ENCODE measurements at places on chromosomes 2 and 18.

GRCh38 chr2:84492571-84492970 lies 23.7 kb upstream of the DNAH6 start:
- no peak overlapping the region for H3K4me3 ChIP-seq
- no peak overlapping the region for H3K27ac ChIP-seq
- no peaks in the 10 kb centered on the region for H3K27me3 ChIP-seq
- H3K36me3 ChIP-seq: no peaks in the 10 kb centered on the region

- DNase-seq: no peak
- no peaks in the 10 kb centered on the region for H3K27me3 ChIP-seq
- H3K4me3 ChIP-seq: no peak overlapping the region
- H3K27ac ChIP-seq: no peak overlapping the region
Observed at GRCh38 chr2:216615298-216616082, 17.7 kb upstream of the IGFBP2 start.

DNA sequence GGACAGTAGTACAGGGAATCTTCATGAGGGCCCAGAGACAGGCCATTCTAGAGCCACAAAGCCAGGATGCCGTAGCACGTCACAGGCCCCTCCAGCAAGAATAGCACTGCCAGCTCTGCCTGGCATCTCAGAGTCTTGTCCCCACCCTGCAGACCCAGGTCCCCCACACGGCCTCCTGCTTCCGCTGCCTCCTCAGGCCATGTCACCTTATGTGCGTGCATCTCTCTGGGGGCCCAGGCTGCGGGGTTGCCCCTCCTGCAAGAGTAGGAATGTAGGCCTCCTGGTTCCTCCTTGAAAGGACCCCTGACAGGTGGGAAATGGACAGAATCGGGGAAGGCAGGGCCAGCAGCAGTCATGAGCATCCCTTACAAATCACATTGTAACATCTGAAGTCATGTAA lies 49.8 kb downstream of the ADI1 start:
- no peaks in the 10 kb centered on the region for H3K27me3 ChIP-seq
- no peak overlapping the region for H3K4me3 ChIP-seq
- peaks cover 31% of the 10 kb centered on the region for H3K4me1 ChIP-seq
- peak overlapping the region; percentile 77 for H3K27ac ChIP-seq
- DNase-seq: no peak
- H3K36me3 ChIP-seq: peaks cover 25% of the 10 kb centered on the region

- no peaks in the 10 kb centered on the region for H3K4me1 ChIP-seq
- H3K27ac ChIP-seq: no peak overlapping the region
- DNase-seq: no peak
- no peak overlapping the region for H3K4me3 ChIP-seq
- no peaks in the 10 kb centered on the region for H3K27me3 ChIP-seq
- no peaks in the 10 kb centered on the region for H3K36me3 ChIP-seq
Observed at GRCh38 chr2:152319822-152320570, 15.0 kb upstream of the FMNL2 start.

- H3K27ac ChIP-seq: no peak overlapping the region
- no peak overlapping the region for H3K4me3 ChIP-seq
- H3K4me1 ChIP-seq: peaks cover under 1% of the 10 kb centered on the region
Observed at GRCh38 chr18:31149351-31149750, 13.3 kb downstream of the DSC1 start.

GRCh38 chr2:29053223-29053622 lies 21.1 kb downstream of the PCARE start:
- no peaks in the 10 kb centered on the region for H3K36me3 ChIP-seq
- no peak overlapping the region for H3K4me3 ChIP-seq
- H3K27ac ChIP-seq: no peak overlapping the region
- H3K27me3 ChIP-seq: no peaks in the 10 kb centered on the region
- H3K4me1 ChIP-seq: peaks cover 10% of the 10 kb centered on the region

DNA sequence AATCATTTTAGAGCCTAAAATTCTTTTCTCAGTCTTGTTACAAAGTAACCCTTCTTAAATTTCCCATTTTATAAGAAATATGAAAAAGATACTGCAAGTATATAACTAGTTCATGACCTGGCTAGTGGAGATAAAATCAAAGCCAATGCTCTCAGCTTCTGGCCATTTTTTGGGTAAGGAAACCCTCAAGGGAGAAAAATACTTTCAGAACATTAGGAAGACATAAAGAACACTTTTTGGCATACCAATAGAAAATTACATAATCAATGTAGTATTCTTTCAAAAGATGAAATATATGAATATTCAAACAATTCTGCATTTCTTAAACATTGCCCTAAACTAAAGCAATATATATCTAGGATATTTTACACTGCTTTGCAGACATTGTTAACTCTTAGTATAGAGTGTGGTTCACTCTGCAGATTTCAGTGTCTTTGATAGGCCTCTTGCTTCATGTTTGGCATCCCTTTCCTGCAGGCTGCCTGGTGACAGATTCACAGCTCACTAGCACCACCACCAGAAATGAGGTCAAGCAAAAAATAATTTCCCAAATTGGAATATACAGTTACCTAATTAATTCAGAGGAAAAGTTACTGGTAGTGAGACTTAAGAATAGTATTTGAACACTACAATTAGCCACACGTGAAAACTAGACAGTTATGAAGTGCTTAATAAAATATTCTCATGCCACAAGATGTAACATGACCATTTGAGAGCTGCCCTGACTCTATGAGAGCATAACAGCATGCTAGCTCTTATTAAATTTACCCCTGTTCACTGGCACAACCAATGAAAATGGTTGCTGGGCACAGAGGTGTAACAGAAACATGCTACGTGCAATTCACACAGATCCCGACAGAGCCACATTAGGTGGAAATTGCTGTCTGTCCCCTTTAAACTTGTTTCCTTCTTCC lies 36.0 kb downstream of the PAIP2B start:
- no peaks in the 10 kb centered on the region for H3K27me3 ChIP-seq
- H3K27ac ChIP-seq: no peak overlapping the region
- no peak for DNase-seq
- H3K4me1 ChIP-seq: no peaks in the 10 kb centered on the region
- no peak overlapping the region for H3K4me3 ChIP-seq

DNA sequence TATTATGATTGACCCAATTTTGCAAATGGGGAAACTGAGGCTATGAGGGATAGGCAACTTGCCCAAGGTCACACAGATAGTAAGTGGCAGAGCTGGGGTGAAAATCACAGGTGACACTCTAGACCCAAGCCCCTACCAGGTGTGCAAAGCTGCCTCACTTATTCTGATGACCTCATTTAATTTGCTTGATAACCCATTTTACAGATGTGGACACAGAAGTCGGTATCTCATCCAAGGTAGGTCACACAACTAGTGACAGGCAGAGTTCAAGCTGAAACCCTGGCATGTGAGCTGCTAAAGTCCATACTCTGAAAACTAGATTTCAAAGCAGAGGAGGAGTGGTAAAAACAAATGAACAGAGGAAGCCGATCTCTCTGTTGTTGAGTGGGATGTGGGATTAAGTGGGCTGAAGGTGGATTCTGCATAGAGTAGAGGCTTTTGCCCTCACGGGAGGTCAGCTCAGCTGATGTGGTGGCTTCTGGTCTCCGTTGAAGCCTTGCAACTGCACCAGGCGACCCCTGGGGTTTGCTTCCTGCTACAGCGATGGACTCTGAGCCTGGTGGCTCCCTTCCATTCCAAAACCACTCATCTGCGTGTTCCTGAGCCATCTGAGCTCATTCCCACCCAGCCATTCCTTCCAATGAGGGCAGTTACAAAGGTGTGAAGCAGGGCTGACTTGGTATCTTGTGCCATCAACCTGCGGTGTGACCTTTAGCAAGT lies 164.3 kb upstream of the FHL2 start:
- no peaks in the 10 kb centered on the region for H3K27me3 ChIP-seq
- H3K4me1 ChIP-seq: no peaks in the 10 kb centered on the region
- H3K4me3 ChIP-seq: no peak overlapping the region
- H3K27ac ChIP-seq: no peak overlapping the region

- H3K36me3 ChIP-seq: no peaks in the 10 kb centered on the region
- H3K27me3 ChIP-seq: no peaks in the 10 kb centered on the region
- peaks cover 3% of the 10 kb centered on the region for H3K4me1 ChIP-seq
Observed at GRCh38 chr18:59065684-59066083, 74.0 kb upstream of the SEC11C start.

DNA sequence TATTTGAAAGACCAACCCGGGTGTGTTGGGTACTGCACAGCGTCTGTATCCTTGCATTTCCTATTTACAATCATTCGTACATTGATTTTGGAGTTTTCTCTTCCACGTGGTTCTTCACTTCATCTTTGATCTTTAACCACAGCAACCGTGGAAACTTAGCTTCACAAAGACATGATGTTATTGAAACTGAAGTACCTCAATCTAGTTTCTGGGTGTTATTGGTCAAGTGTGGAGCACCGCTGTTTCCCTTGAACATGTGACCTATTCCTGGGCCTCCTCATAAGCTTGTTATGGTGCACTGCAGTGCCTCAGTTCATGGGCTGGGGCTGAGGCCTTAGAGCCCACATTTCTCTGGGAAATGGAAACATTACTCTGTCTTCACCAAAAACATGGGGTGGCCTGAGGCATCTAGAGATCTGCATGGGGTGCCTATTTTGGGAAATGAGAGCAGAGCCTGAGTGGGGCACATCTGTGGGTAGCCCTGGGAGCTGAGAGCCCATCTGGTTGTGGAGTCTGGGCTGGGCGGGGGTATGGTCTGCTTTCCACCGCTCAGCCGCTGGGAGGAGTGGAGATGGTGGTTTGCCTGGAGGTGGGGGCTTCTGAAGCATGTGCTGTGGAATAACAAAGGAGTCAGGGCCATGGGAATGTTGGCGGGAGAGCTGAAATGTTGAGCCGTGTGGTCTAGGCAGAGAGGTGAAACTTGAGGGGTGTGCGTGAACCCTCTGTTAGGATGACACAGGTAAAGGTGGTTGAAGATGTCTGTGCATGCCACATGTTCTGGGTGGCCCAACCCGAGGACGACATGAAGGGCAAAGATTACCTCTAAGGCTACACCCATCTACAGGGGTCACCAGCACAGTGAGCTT lies 37.4 kb downstream of the ZNF236 start:
- no peak overlapping the region for H3K27ac ChIP-seq
- peaks cover 23% of the 10 kb centered on the region for H3K36me3 ChIP-seq
- H3K27me3 ChIP-seq: no peaks in the 10 kb centered on the region
- no peaks in the 10 kb centered on the region for H3K4me1 ChIP-seq
- no peak overlapping the region for H3K4me3 ChIP-seq

DNA sequence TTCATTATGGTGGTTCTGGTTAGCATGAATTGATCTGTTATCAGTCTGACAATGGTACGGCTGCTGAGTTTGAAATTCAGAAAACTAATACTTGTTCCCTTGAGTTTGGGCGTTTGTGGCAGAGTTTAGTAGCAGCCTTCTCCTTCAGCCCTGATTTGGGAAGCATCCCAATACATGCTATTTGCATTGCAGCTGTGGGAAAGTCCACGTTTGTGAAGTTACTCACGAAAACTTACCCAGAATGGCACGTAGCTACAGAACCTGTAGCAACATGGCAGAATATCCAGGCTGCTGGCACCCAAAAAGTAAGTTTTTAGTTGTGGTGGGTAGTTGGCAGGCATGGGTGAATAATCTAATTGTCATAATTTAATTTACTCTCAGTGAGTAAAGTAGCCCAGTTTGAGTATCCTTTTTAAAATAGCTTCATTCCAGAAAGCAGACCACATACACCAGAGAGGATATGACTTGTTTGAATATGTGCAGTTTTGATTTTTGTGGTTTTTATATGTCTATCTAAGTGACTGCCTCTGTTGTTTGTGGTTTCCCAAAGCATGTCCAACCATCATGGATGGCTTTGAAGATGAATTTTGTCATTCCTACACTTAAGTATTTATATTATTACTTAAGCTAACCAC lies 12.2 kb downstream of the DGUOK start:
- no peaks in the 10 kb centered on the region for H3K27me3 ChIP-seq
- peaks cover 22% of the 10 kb centered on the region for H3K4me1 ChIP-seq
- H3K4me3 ChIP-seq: no peak overlapping the region
- H3K27ac ChIP-seq: peak overlapping the region; percentile 63
- peaks cover 55% of the 10 kb centered on the region for H3K36me3 ChIP-seq

GRCh38 chr2:25230198-25230947 lies 62.0 kb upstream of the POMC start:
- no peak for DNase-seq
- no peaks in the 10 kb centered on the region for H3K27me3 ChIP-seq
- no peak overlapping the region for H3K27ac ChIP-seq
- H3K4me1 ChIP-seq: no peaks in the 10 kb centered on the region
- no peaks in the 10 kb centered on the region for H3K36me3 ChIP-seq

DNA sequence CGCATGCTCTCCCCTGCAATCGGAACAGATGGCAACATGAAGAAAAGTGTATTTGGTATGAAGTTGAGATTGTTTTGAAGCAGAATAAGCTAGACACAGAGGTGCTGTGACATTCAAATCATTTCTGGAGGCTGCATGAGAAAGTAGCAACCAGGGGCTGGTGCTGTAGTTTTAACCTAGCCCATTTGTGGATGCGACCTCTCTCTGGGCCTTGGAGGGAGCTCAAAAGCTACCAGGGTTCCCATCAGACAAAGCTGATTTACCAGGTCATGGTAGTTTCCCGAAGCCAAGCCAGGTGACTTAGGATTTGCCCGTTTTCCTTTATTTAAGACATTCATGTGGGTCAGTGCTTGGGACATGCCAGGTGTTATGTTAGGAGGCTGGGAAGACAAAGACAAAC lies 77.5 kb downstream of the CIB4 start:
- peaks cover 47% of the 10 kb centered on the region for H3K27me3 ChIP-seq
- no peaks in the 10 kb centered on the region for H3K4me1 ChIP-seq
- no peak overlapping the region for H3K27ac ChIP-seq
- no peak overlapping the region for H3K4me3 ChIP-seq
- H3K36me3 ChIP-seq: no peaks in the 10 kb centered on the region

DNA sequence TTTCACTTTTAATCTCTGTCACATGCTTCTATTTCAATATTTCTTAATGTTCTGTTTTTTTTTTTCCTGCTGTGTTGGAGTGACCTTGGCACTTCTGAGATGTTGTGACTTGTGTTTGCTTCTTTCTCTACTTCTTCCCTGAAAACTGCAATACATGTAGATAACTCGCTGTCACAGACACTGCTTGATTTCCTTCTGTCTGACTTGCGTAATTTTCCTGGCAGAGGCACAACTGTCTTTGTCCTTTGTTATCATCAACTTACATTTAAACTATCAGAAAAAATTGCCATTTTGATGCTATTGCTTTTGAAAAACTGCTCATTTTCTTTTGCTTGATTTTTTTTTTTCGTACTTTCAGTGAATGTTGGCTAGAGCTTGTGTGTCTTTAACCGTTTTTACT lies 69.0 kb downstream of the BABAM2 start:
- H3K4me3 ChIP-seq: no peak overlapping the region
- DNase-seq: no peak

- H3K27ac ChIP-seq: no peak overlapping the region
- peaks cover 5% of the 10 kb centered on the region for H3K4me1 ChIP-seq
- no peaks in the 10 kb centered on the region for H3K36me3 ChIP-seq
- DNase-seq: peak; percentile 58
- H3K27me3 ChIP-seq: no peaks in the 10 kb centered on the region
Observed at GRCh38 chr2:241775223-241776177, 1.1 kb upstream of the GAL3ST2 start.

- H3K27ac ChIP-seq: no peak overlapping the region
- no peaks in the 10 kb centered on the region for H3K36me3 ChIP-seq
- H3K4me3 ChIP-seq: no peak overlapping the region
- no peak for DNase-seq
Observed at GRCh38 chr18:26309281-26309680, 83.0 kb downstream of the TAF4B start.

GRCh38 chr2:219461047-219461514 lies 26.4 kb downstream of the SPEG start:
- H3K4me3 ChIP-seq: no peak overlapping the region
- H3K27me3 ChIP-seq: no peaks in the 10 kb centered on the region
- H3K36me3 ChIP-seq: peaks cover 10% of the 10 kb centered on the region
- H3K4me1 ChIP-seq: peaks cover 4% of the 10 kb centered on the region
- no peak overlapping the region for H3K27ac ChIP-seq
